ENCODE measurements at places on chromosomes 5 and 9. TPM values are rescaled to one million over a fixed set of nuclear protein-coding genes. Genes with fewer than 3 reads are reported as not detected.

Gene FNIP1
- total RNA-seq: 15.7 TPM

Gene FXN
- total RNA-seq: 32.0 TPM

Gene IL33
- not detected for total RNA-seq

Gene ABO
- total RNA-seq: not detected

Gene SH3TC2
- not detected for total RNA-seq

Gene MYMK
- total RNA-seq: not detected

Gene PSAT1
- total RNA-seq: 191 TPM

Gene ANKRD18A
- total RNA-seq: 2.6 TPM

Gene GPR150
- total RNA-seq: 0.52 TPM

Gene KCTD16
- total RNA-seq: 0.16 TPM

Gene RGS7BP
- not detected for total RNA-seq

Gene PDCD1LG2
- total RNA-seq: not detected

Gene SH3RF2
- total RNA-seq: not detected

Gene SLC36A3
- total RNA-seq: not detected

Gene SLC25A2
- total RNA-seq: 0.21 TPM

Gene FRMD3
- 0.80 TPM for total RNA-seq

Gene PCSK1
- total RNA-seq: not detected

Gene IFNK
- total RNA-seq: not detected

Gene HTR4
- total RNA-seq: not detected

Gene CTNNAL1
- total RNA-seq: 22.4 TPM

Gene PRRC2B
- 135 TPM for total RNA-seq

Gene CD14
- total RNA-seq: 0.42 TPM

Gene CEL
- 2.3 TPM for total RNA-seq

Gene CARD6
- total RNA-seq: 1.9 TPM

Gene NEURL1B
- 0.10 TPM for total RNA-seq

Gene SLC6A18
- total RNA-seq: not detected

Gene OR13C5
- not detected for total RNA-seq

Gene TMC1
- total RNA-seq: not detected

Gene ACTBL2
- not detected for total RNA-seq
